Aorta (tissue), 5 donors: ENCODE measurements at places on chromosomes 2 and 18. TPM values are rescaled to one million over a fixed set of nuclear protein-coding genes. Genes with fewer than 3 reads are reported as not detected.

The TNS1 gene
- 1,456 TPM for total RNA-seq

DNA sequence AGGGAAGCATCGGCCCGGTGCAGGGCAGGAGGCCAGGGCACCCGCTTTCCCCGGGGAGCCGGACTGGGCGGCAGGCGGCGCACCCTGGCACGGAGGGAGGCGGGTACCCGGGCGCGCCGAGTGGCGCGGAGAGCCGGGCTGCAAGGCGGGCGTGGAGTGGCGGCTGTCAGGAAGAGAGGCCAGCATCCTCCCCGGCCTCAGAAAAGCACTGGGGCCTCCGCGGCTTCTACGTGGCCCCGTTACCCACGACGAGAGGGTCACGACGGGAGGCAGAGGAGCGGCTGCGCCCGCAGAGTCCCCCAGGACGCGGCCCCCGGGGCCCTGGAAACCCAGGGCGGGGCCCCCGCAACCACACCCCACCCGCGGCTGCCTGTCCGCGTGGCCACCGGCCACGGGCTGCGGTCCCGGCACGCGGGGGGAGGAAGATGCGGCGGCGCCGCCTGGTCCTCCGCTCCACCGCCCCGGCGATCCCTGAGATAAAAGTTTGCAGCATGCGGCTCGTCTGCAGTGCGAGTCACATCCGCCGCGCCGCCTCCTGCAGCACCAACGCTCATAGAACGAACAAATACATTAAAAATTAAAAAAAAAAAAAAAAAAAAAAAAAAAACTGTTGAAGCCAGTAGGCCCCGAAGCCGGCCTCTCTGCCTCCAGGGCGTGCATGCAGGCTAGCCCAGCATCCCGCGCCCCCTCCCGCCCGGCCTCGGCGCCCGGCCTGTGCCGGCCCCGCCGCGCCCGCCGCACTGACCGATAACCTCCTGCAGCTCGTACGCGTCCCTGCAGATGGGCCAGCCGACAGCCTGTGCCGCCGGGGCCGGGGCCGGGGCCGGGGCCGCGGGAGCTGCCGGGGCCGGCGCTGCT lies 683 bp downstream of the STK39 start:
- peak; percentile 76 for DNase-seq

GRCh38 chr2:118807668-118808428 lies 39.6 kb downstream of the EN1 start:
- DNase-seq = no peak

DNA sequence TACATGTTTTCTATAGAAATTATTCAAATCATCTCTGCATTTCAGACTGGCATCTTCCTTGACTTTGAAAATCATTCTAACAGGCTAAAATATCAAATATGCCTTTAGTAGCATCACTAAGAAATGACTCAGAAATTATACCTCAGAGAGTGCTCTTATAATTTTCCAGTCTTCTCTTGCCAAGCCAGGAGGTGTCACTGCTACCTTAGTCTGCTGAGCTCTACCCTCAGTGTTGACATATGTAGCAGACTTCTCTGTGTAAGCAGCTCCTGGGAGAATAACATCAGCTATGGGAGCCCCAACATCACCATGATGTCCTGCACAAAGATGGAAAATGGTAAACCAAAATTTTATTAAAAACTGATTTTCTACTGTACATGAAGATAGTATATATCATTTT lies 31.6 kb downstream of the NDUFS1 start:
- DNase-seq = no peak

- no peak for DNase-seq
Observed at GRCh38 chr18:75782826-75783225, 355.3 kb upstream of the SMIM21 start.

- no peak for DNase-seq
Observed at GRCh38 chr18:2316751-2317696, 254.3 kb downstream of the METTL4 start.

The FAM117B gene
- total RNA-seq = 8.4 TPM

- no peak for DNase-seq
Observed at GRCh38 chr18:62738639-62739038, 23.3 kb downstream of the PHLPP1 start.

DNA sequence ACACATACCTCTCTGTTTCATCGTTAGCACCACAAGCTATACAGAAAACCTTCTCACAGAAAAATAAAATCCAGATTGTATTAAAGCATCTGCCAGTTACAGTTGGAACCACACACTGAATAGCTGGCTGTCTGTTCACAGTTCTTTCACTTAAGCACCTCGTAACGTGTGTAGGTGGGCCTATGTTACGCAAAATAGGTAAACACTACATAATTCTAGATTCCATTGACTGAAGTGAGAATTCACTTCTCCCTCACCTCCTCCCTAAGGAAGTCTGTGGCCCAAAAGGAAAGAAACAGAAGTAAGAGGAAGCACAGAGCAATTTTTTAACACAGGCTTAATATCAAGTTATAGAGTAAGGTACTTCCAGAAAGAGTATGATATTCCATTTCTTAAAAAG lies 24.9 kb downstream of the PELI1 start:
- DNase-seq = no peak

DNA sequence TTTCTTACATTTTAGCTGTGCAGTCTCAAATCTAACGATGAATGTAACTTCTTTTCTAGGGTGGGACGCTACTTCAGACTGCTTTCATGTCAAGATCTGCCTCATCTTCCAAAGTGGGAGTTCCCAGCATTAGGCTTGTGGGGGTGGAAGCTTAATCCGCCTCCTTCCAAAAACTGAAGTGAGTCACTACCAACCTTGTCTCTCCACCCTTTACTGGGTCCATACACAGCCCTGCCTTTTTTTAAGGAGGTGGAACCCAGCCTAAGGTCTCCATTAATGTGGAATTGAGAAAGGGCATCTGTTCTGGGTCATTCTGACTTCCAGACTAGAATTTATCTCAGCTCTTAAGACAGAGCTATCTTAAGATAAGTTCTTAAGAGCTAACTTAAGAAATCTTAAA lies 42.0 kb upstream of the NFE2L2 start:
- DNase-seq = no peak

DNA sequence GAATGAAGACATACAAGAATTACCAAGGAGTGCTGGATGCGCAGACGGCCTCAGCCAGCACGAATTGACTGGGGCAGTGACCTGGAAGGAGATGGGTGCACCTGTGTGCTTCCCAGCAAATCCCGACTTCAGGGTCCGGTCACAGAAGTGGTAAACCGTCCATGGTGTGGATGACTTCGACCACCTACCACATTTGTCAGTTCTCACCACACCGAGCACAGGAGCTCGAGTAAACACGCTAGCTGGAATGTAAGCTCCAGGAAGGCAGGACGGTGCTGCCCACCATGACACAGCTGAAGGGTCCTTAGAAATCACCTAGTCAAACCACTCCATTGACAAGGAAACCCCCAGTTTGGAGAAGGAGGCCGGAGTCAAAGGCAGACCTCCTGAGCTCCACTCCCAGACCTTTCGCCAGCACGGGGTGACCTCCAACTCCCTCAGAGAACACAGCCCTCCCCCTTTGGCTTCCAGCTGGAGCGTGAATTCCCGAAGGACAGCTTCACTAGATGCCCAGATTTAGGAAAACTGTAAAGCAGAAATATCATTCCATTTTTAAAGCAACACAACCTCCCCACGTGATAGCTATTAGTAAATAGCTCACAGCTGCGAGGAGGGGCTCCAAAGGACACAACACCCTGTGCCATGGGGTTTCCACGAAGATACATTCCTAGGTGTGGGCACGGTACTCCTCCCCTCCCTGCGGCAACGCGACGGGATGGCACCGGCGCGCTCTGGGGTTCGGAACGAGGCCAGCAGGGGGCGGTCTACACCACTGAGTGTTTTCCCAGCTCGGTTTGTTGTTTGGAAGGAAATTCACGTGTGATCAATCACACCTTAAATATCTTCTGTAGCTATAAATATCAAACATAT lies 34.1 kb upstream of the GNAL start:
- DNase-seq = no peak

The RNF125 gene
- 4.0 TPM for total RNA-seq

DNA sequence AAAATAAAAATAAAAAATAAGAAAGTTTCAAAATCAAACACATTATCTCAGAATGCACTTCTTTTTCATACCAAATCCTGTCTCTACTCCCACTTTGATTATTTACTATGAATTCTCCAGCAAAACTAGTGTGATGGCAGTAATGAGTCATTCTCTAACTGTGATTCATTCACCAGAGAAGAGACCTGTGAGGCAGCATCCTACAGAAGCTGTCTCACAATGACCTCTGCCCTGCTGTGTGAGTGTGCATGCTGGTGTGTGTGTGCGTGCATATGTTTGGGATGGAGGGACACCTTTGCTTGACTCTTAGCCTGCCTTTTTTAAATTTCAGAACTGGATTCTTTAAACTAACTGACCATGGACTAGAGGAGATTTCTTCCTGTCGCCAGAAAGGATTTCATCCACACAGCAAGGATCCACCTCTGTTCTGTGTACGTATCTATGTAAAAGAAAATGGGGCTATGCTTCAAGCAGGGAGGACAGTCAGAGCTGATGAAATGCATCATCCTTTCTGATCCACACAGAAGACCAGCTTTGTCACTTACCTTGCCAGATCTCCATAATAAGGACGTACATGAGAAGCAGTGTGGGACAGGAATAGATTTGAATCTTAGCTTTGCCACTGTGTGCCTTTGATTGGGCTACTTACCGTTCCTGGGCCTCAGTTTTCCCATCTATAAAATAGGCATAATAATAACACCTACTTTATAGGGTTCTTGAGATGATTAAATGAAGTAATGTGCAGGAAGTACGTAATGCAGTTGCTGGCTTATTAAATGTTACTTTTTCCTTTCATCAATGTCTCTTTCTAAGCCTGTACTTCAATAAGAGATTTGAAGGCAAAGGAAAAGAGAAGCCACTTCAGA lies 31.2 kb downstream of the STAMBP start:
- no peak for DNase-seq

GRCh38 chr2:64727843-64728463 lies 74.2 kb upstream of the SERTAD2 start:
- no peak for DNase-seq

DNA sequence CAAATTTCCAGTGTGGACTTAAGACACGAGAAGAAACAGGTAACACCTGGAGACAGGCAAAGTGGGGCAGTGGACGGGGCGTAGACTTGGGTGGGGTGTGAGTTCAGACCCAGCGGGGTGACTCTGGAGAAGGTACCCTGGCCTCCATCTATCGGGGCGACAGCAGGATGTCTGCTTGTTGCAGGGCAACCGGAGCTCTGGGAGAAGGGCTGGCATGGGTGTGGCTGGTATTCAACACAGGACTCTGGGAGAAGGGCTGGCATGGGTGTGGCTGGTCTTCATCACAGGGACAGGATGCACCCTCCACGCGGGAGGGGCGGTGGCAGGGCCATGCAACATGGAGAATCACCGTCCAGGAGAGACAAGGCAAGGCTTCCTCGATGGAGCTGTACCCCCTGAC lies 198.5 kb downstream of the HDAC4 start:
- DNase-seq = peak; percentile 64

GRCh38 chr2:95042472-95043271 lies 17.2 kb downstream of the MAL start:
- no peak for DNase-seq

GRCh38 chr2:107684421-107684820 lies 142.3 kb upstream of the RGPD4 start:
- DNase-seq = no peak

DNA sequence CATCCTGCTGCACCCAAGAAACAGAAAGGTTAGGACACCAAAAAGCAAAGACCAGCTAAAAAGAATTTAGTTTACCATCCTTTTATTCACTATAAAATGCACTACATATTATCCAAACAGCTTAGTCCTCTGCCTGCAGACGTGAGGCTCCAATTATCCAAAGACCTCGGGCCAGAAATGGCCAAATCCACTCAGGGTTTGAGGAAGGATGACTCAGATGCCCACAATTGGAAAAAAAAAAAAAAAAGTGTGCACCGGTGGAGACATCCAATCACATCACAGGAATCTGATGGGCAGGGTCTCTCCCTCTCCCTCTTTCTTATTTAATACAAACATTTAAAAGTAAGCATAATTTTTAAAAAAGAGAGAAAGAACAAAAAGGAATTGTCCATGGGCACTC lies 65.7 kb downstream of the TRABD2A start:
- no peak for DNase-seq

DNA sequence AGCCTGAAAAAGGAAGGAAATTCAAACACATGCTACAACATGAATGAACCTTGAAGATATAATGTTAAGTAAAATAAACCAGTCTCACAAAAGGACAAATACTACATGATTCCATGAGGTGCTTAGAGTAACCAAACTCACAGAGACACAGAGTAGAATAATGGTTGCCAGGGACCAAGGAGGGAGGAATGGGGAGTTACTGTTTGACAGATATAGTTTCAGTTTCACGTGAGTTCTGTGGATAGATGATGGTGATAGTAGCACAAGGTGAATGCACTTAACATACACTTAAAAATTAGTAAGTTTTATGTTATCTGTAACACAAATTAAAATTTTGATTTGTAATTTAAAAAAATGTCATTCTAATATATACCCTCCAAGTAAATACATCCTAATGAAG lies 106.9 kb upstream of the ACVR1C start:
- DNase-seq = no peak

- DNase-seq = no peak
Observed at GRCh38 chr2:61327173-61327572, 143.7 kb downstream of the USP34 start.

The CYP26B1 gene
- total RNA-seq = 8.8 TPM

The LYPD6 gene
- total RNA-seq = 0.42 TPM

- DNase-seq = peak; percentile 88
Observed at GRCh38 chr2:241315879-241316631, at the start of gene SEPTIN2. SEPTIN2 (plus strand) TSS chr2:241315925; CDS start chr2:241324233, 8,308 bp downstream.

- DNase-seq = no peak
Observed at GRCh38 chr2:187934236-187934635, 357.4 kb upstream of the GULP1 start.

The WDR54 gene
- total RNA-seq = 6.3 TPM

- no peak for DNase-seq
Observed at GRCh38 chr18:44882163-44882868, 201.6 kb downstream of the SETBP1 start.

The INSIG2 gene
- total RNA-seq = 34.2 TPM

GRCh38 chr18:55510809-55511208 lies 77.2 kb downstream of the TCF4 start:
- DNase-seq = no peak

The ZFAND2B gene
- 43.6 TPM for total RNA-seq

DNA sequence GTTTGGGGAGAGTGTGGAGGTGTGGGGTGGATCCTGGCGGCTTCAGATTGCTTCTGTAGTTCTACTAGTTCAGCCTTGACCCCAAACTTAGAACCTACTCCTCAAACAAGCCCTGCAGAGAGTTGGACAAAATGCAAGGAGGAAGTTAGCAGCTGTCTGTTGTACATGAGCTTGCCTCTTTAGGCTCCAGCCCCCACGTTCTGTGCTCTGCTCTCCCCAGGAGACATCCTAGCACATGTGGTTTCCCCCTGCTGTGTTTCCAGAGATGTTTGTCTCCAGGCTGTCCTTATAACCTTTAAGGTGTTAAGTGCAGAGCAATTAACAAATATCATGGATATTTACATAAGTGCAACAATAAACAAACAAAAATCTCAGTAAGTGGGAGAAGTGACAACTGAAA lies 111.1 kb downstream of the ACOXL start:
- no peak for DNase-seq
